A549 (cell line): ENCODE measurements at places on chromosomes 7 and 10. TPM values are rescaled to one million over a fixed set of nuclear protein-coding genes. Genes with fewer than 3 reads are reported as not detected.
A peak's percentile ranks its signal among the peaks of the same experiment; 100 is the strongest.

DNA sequence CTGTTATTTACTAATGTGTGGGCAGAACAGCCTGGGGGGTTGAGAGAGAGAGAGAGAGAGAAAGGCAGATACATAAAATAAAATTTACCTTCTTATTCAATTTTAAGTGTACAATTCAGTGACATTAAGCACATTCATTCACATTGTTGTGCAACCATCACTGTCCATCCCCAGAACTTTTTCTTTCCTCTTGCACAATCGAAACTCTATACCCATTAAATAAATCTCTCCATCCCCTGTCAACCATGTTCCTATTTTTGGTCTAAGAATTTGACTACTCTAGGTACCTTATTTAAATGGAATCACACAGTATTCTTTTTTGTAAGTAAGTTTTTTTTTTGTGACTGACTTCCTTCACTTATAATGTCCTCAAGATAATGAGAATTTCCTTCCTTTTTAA, 181.6 kb downstream of the SND1 start:
- DNase-seq: no peak

GRCh38 chr10:127977357-127978009, 70.6 kb downstream of the PTPRE start:
- DNase-seq: no peak

DNA sequence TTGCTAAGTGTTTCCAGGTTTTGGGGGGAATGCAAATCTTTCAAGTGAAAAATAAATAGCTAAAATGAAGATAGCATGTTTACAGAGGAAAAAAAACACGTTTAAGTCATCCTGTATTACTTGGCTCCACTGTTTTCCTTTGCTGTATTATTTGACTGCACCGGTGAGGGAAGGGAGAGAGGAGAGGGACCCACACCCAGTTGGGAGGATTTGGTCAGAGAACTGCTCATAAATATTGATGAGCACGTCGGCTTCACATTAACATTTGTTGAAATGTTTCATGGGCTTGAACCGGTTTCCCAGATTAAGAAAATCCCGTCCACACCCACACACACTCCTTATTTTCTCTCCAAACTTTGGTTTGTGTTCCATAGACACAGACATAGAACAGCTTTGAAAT, 493.8 kb upstream of the MGMT start:
- no peak for DNase-seq

DNA sequence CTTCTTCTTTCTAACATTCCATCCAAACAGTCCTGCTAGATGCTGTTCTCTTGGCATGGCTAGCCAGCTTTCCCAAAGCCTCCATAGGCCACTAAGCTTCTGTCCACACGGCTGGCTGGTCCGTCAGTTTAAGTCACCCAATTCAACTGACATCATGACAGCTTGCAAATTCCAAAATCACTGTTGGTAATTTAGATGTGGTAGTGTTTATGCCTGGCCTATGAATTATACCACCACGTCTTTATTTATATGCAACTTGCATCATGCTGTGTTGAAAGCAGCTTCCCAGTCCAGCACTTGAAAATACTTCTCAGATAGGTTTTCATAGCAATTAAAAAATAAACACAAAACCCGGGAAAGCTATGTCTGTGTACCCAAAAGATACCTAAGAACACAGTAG, 2.2 kb upstream of the VIM start:
- no peak for DNase-seq

DNA sequence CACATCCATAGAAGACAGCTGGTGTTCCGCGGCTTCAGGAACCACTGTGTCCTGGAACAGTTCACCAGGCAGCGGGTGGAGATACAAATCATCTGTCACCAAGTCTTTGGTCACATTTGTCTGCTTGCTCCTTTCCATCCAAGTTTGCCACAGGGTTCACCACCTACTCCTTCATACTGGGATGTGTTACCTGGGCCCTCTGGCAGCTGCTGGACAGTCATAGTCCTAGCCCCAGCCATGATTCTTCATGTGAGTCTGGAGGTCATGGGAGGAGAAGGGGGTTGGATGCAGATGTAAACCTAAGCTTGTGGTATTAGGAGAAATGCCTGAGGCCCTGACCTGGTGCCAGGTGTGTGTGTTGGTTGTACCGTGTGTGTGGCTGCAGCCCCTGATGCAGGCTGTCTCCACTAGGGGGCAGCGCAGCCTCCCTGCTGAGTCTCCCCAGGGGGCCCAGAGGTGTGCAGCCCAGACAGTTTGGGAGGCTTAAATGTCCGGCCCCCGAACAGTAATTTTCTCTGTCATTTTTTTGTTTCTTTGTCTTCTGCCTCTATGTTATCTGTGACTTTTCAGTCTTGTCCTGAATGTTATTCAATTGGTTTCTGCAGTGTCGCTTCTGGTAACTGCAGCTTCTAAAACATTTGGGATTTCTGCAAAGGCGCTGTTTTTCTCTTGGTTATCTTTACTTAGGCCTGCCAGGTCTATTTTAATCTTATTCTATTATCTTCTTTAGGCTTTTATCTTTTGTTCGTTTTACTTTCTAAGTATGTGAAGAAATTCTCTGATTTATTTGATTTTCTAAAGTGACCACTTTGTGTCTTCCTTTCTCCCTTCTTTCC, 14.8 kb downstream of the NPS start:
- DNase-seq: peak; percentile 19

GRCh38 chr10:53598914-53599313, 826.3 kb upstream of the MBL2 start:
- DNase-seq: no peak

The MICALL2 gene
- polyA plus RNA-seq: 18.0 to 20.6 TPM (median 19.1 TPM) in 3 replicates

GRCh38 chr10:27297844-27298521, 57.4 kb upstream of the ACBD5 start:
- no peak for DNase-seq

DNA sequence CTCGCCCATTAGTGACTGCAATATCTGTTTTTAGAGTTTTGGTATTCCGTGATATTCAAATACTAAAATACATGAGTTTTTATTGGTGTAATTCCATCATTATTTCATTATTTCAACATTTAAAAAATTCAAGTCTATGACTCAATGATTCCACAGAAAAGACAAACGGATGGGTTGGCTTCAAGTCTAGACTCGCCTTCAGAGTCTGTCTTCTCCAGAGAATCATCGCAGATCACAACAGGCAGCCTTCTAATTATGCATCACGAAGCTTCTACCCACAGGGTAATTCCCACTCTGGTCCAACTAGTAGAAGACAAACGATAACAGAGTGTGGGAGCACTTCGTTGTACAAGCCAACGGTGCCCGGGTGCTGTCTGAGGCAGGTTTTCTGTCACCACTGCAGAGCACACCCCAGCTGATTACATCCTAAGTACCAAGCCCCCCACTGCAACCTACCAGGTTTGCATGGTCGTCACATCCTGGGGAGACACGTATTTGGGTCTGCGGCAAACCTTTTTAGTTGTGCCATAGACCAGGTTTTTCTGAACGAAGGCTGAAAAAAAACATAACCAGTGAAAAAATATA, 28.9 kb downstream of the PARP12 start:
- DNase-seq: no peak

DNA sequence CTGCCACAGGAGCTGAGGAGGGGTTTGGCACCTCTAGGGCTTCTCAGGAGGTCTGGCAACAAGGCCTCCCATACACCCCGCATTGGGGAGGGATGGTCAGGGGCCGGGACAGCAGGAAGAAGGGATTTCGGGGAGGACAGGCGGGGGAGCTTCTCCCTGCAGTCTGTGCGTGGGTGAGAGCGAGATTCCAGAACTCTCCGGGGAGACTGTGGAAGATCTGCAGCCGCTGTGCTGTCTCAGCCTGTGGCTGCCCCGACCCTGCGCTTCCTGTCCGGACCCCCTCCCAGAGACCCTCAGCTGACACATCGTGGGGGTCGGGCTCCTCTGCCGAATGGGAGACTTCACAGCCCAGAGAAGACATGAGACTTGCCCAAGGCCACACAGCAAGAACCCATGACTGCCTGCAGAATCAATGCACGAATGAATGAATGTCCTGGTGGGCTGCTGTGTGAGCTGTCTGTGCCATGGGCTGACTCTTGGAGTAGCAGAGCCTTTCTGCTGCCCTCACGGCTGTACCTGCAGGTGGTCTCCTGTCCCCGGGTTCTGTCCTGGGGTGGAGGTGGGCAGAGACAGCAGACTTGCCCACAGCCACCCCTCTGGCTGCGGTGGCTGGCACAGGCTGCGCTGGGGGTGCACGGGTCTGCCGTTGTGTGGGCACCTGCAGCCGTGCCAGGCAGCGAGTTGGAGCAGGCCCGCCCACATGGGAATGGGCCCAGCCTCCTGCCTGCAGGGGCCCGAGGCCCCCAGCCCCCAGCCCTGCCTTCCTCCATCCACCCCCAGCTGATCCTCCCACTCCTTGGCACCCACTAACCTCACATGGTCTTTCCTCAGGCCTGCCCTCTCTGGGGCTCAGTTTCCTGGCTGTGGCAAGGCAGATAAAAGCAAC, 16.3 kb upstream of the LFNG start:
- no peak for DNase-seq

- peak; percentile 63 for DNase-seq
Measured at GRCh38 chr7:138565451-138566114, 105.5 kb downstream of the TRIM24 start.

The PRKRIP1 gene
- polyA plus RNA-seq: 21.3 to 25.6 TPM (median 24.1 TPM) in 3 replicates

The CCL24 gene
- polyA plus RNA-seq: not detected in 3 replicates

The XPNPEP1 gene
- polyA plus RNA-seq: 30.6 to 32.7 TPM (median 32.5 TPM) in 3 replicates

DNA sequence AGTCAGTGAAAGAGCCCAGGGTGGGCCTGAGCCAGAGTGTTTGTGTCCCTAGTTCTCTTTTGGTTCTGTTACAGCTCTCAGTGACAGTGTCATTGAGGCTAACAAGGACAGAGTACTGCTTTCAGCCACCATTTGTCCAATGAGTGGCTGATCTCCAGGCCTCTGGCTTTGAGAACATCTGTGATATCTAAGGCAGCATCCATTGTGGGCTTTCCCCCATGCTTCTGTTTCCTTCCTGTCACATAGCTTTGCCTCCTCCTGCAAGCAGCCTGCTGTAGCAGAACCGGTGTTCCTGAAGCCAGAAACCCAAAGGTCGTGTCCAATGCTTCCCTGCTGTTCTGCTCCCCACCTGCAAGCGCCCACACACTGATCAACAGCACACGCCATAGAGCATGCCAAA, 68.4 kb downstream of the IKZF1 start:
- no peak for DNase-seq

DNA sequence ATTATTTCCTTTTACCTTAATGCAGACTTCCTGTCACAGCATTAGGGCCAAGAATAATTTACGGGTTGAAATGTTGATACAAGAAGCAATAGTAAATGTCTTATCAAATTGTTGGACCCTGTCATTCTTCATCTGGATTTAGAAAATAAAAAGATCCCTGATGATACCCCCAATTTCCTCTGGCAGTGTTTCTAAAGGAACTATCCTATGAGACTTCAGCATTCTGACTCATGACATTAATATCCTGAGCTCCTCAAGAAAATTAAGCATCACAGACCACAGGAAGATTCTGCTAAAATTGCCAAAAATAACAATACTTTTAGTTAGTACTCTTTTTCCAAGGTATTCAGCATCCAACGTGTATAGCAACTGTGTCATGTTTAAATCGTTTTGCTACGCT, 490.5 kb upstream of the ANKRD30A start:
- DNase-seq: no peak

DNA sequence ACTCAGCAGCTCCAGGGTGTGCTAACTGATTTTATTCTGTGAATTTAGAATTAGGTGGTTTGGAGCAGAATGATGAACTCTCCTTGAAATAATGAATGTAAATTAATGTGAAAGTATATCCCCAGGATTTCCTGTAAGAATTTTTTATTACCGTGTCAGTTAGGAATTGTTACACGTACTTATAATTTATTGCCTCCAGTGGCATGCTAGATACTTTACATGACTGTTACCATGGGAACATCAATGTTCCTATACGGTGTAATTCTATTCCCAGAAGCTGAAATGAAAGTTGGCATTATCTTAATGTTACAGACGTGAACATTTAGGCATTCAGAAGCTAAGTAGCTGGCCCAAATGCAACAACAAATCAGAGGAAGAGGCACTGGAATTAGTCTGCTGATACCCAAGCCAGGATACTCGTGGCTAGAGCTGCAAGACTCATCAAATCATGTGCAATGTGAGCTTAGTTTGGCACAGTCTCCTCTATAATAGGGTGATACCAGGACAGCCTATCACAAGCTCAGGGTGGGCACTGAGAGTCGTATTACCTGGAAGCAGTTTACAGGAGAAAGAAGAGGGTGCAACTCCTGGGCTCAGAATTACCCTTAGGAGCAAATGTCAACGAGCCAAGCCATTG, 30.0 kb upstream of the PRKAR2B start:
- DNase-seq: no peak

GRCh38 chr10:11594589-11595394, 16.7 kb downstream of the USP6NL start:
- DNase-seq: no peak

The CTTNBP2 gene
- polyA plus RNA-seq: 0.21 to 0.33 TPM (median 0.25 TPM) in 3 replicates

- no peak for DNase-seq
Measured at GRCh38 chr10:64112701-64113355, 591.6 kb downstream of the REEP3 start.

The SUN3 gene
- polyA plus RNA-seq: not detected in 3 replicates

DNA sequence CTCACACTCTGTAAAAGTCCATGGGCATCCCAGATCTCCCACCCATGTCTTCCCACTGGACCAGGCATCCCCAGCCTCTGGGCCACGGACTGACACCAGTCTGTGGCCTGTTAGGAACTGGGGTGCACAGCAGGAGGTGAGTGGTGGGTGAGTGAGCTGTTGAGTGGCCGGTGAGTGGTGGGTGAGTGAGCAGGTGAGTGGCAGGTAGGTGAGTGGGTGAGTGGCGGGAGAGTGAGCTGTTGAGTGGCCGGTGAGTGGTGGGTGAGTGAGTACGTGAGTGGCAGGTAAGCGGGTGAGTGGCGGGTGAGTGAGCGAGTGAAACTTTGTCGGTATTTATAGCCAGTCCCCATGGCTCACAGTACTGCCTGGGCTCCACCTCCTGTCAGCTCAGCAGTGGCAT, 471.2 kb downstream of the DNAJB6 start:
- no peak for DNase-seq

The CALY gene
- 0.63 to 0.89 TPM (median 0.73 TPM) in 3 replicates for polyA plus RNA-seq

DNA sequence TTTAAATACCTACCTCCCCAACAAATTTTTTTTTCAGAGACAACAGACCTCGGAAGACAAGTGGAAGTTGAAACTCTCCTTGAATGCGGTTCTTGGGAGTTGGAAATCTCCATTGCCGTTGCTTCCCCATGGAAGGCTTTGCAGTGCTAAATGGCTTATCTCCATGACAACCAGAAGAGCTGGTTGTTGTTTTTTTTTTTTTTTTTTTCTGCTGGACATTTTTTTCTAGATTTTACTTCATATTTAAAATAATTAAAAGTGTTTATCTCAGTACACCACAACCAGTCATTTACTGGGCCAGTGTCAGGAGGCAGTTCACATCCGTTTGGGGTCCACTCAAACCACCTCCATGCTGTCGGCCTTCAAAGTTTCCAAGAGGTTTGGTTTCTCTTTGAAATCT, 348.5 kb upstream of the PRKCQ start:
- no peak for DNase-seq
